ENCODE measurements at places on chromosomes 2 and 18.

DNA sequence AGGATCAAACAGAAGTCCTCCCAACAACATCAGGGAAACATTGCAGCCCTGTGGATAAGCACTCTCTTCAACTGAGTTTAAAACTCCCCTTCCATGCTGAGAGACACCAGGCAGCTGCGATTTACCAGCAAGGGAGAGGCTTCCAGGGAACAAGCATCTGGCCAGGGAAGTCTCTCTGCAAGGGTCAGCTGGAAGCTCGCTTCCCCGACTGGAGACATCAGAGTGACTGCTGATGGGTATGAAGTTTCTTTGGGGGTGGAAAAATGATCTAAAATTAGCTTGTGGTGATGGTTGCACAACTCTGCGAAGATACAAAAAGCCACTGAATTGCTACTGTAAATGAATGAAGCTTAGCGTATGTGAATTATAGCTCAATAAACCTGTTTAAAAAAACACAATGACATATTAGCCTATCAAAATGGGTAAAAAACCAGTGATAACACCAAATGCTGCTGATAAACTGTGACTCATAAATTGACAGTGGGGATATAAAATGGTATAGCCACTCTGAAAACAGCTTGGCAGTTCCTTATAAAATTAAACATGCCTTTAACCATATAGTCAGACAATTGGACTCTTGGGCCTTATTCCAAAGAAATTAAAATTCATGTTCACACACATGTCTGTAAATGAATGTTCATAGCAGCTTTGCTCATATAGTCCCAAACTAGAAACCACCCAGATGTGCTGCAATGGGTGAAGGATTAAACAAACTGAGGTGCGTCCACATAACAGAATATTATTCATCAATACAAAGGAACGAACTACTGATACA lies 1082.0 kb downstream of the SOCS6 start:
- DNase-seq, result no peak

DNA sequence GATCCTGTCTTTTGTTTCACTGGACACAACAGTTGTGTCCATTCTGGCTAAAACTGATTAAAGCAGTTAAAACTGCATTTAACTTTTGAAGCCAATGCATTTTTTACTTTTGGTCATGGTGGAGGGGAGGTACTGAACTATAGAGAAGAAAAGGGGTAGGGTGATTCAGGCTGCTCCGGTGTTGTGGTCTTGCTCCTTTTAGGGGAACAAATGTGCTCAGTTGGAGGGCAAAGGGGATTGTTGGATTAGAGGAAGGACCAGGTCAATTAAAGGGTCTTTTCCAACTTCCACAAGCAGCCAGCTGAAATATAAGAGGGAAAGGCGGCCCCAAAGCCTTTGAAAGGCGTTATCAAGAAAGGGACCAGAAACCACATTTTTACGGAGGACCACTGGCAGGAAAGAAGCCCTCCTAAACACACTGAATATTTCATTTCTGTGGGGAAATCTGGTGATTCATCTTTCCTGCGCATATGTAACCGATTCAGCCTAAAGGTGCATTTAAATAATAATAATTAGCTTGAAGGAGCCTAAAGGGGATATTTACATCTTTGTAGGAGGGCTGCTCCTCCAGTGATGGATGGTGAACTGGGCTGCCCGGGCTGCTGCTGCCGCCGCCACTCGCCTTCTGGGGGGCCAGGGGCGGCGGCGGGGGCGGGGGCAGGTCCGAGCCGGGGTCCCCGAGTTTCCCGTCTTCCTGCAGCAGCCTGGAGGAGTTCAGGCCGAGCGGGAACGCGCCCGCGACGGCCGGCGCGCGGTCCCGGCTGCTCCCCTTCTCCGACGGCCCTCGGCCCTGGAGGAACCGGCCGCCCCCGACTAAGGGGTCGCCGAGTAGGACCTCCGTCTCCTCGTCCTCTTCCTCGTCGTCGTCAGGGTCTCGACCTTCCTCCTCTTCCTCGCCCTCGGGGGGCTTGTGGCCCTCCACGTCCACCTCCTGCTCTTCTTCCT lies 5.2 kb downstream of the SKOR2 start:
- no peak for DNase-seq

GRCh38 chr2:106142683-106143082 lies 51.4 kb downstream of the UXS1 start:
- DNase-seq, result no peak

DNA sequence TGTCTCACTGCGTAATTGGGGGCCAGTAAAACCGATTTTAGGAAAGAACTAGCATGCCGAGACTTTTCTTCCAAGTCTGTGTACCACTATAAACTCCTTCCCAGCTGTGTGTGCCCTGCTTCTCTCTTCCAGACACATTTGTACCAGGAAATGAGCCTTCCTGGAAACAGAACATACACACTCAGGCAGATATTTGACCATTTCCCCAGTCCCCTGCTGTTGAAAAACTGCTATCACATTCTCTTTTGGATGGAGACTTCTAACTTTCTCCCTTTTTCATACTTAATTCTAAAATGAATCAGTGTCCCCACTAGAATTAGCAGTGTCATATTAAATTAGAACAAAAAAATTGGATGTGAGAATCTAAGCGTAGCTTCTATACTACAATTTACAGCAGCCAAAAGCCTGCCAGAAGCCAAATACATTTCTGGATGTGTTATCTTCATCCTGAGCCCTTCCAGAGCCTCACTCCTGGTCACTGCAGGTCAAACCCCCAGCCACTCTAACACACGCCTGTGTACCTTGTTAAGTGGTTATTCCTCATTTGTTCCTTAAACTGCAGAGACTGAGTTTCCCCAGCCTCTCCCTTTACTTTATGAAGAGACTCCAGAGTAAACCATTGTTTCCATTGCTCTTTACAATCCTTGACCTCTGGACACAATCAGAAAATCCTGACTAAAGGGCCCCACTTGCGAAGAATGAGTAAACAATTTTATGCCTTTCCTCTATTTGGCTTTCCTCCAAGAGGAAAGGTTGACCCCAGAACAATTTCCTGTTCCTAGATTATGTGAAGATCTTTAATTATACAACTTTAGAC lies 20.4 kb downstream of the DSG4 start:
- no peak for DNase-seq

DNA sequence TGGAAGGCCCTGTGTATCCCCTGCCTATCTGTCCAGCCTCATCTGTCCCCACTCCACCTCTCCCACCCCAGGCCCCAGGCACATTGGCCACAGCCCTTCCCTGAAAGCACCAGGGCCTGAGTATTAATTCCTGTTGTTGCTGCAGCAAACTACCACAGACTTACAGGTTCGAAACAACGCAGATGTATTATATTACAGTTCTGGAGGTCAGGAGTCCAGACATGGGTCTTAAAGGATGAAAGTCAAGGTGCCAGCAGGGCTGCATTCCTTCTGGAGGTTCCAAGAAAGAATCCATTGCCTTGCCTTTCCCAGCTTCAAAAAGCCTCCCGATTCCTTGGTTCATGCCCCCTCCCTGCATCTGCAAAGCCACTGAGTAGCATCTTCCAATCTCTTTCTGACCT lies 78.7 kb upstream of the LAPTM4A start:
- no peak for DNase-seq
